ENCODE measurements at places on chromosomes 2 and 18.

GRCh38 chr2:168770796-168771195 lies 31.6 kb upstream of the NOSTRIN start:
- peak; percentile 84 for DNase-seq

GRCh38 chr2:169493360-169493759 lies 14.1 kb downstream of the BBS5 start:
- DNase-seq, result no peak

- no peak for DNase-seq
These were observed 70.3 kb downstream of the ARL4C start for GRCh38 chr2:234426616-234427015.

DNA sequence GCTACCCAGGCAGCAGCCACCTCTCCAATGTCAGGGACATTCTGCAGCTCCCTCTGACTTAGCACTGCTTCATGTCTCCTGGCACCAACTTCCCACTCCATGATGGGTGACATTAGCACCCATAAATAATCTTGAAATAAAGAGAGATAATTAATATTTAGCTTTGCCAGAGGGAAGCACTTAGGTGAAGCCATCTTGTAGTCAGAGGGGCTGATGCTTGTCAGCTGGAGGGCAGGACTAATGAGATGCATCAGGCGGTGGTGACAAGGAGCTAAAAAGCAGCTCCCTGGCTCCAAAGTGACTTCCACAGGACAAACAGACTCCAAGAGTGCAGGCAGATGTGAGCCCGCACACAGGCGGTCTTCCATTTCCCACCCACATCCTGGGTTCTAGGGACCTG lies 153.0 kb upstream of the ID2 start:
- no peak for DNase-seq

GRCh38 chr2:123840574-123840973 lies 184.5 kb upstream of the CNTNAP5 start:
- no peak for DNase-seq

Data from amniotic epithelial cell (primary cell).